ENCODE measurements at places on chromosomes 3 and 15.

DNA sequence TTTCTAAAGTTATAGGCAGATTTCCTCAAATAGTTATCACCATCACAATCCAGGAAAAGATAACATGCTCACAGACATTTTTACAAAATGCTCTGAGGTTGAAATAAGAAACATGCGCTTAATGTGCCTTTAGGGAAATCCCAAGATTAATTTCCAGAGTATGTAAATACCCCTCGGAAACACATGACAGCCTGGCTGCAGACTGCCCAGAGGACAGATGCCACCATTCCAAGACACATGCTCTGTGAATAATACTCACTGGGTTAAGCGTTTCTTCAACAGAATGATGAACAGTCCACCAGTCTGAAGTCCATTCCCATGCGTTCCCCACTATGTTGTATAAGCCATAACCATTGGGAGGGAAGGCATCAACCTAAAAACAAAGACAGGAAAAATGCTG, 56.5 kb downstream of the SUMF1 start:
- no peak for DNase-seq

DNA sequence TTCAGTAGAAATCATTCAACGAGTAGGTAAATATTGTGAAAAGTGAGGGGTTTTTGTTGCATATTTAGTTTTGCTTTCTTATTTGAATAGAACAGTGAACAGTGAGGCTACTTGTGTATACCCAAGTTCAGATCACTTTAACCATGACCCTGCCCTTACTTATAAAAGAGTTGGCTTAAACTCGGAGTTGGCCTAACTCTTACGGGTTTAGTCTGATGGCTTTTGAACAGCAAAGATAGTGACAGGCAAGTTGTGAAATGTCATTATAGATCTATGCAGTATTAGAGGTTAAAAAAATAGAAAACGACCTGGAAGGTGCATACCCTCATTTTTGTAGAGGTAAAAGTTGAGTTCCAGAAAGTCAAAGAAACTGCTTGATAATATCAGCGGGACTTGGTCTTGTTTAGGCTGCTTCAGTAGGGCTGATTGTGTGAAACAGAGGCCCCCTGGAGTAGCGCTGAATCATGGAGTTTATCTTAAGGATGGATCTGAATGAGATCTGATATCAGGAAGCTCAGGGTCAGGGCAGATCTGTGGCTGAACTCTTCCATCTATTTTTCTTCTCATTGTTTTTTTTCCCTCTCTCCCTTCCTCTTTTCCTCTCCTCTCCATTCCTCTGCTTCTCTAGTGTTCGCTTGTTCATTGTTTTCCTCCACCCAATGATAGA, 359.8 kb downstream of the LPP start:
- no peak for DNase-seq

DNA sequence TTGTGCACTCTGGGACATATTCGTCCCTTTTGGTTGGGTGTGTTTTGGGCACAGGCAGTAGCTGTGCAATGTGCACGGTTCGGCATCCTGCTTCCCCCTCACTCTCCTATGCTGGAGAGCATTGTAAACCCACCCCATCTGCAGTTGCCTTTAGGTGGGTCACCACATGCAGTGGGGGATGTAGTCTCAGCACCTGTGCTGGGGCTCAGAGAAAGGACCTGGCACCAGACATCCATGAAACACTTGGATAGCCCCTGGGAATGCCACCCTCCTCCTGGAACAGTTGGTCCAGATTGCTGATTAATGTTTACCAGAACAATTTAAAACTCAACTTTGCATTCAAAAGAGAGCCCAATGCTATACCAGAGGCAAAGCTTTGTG, 123.9 kb upstream of the MEF2A start:
- no peak for DNase-seq

DNA sequence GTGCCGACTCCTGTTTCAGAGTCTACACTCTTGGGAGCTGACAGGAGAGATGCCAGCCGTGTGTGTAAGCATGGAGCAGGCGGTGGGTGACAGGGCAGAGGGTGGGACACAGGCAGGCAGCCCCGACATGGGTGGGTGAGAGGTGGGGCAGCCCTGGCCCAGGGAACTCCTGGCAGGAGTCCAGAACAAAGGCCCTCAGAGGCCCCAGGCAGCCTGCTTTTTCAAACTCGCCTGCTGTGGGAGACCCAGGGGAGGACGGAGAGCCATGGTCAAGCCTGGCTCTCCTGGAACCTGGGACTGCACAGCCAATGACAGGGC, 29.3 kb upstream of the SLC41A3 start:
- no peak for DNase-seq

DNA sequence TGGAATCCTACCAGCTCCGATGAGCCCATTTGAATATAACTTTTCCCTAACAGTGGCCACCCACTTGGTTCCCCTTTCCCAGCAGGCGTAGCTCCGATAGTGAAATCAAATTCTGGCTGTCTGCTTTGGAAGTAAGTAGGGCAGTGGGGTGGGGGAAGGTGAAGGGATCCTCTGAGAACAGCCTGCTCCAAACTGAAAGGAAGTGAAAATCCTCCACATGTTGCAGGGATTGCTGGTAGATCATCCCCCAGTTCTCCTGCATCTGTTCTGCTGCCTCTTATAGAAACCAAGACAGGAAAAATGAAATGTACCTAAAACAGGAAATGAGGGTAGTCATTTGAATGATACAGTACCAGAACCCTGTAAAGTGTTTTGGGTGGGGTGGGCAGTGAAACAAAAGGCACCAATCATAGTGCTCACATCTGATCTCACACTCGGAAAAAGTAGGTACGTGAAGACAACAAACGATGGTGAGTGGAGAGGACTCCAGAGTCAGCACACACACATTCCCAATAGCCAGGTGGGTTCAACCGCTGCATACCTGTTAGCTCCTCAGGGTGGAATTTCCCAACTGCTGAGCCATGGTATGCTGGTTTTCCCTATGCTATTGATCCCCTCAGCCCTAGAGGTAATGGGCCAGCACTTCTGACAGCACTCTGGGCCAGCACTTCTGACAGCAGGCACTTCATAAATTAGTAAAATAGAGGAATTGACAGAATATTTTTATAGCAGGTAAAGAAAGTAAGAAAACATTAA, 304.9 kb upstream of the ADAMTS9 start:
- no peak for DNase-seq

- no peak for DNase-seq
Observed at GRCh38 chr15:96122077-96123027, 208.1 kb upstream of the NR2F2 start.

GRCh38 chr15:52232327-52232726, 41.1 kb upstream of the GNB5 start:
- no peak for DNase-seq

GRCh38 chr3:76582632-76583378, 457.1 kb upstream of the ROBO2 start:
- DNase-seq, result no peak

- DNase-seq, result no peak
Observed at GRCh38 chr15:35327789-35328188, 218.2 kb downstream of the DPH6 start.

DNA sequence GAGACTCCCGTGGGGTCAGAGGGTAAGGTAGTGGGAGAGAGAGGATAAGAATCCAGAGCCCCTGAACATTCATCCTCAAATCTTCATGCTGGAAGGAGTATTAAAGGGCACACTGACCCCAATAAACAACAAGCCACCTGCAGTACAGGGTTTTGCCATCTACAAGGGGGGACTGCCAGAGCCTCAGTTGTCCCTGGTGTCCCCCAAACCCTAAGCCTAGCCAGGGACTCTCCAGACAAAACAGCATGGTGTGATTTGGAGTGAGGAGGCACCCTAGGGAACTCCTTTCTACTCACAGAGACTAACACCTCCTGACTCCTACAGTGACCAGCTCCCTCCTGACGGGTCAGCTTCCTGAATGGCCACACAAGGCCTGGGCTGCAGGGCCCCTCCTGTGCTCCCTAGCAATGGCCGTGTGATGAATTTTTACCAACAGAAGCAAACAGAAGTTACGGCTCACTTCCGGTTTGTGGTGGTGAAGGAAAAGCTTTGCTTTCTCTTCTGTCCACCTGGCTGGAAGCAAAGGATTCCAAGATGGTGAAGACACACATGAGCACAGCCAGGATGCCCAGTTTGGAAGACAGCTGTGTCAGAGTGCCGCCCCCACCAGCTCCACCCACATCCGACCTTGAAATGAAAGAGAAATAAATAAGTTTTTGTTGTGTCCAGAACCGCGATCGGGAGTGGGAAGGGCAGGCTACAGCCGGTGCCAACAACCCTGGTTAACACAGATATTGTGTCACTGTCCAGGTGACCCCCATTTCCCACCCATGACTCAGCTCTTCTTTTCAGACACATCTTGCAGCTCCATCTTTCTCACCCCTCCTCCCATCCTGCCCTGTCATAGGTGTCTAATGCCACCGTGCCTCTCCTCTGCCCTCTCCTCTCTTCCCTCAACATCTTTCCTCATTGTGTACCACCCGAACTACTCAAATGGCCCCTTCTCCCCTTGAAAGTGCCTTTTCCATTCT, 69.6 kb upstream of the ATP13A3 start:
- no peak for DNase-seq

GRCh38 chr15:85045615-85046014, 64.0 kb downstream of the PDE8A start:
- DNase-seq, result no peak

- no peak for DNase-seq
Observed at GRCh38 chr3:147977001-147977400, 567.8 kb downstream of the ZIC1 start.

- DNase-seq, result no peak
Observed at GRCh38 chr15:37885651-37886050, 48.8 kb upstream of the TMCO5A start.

DNA sequence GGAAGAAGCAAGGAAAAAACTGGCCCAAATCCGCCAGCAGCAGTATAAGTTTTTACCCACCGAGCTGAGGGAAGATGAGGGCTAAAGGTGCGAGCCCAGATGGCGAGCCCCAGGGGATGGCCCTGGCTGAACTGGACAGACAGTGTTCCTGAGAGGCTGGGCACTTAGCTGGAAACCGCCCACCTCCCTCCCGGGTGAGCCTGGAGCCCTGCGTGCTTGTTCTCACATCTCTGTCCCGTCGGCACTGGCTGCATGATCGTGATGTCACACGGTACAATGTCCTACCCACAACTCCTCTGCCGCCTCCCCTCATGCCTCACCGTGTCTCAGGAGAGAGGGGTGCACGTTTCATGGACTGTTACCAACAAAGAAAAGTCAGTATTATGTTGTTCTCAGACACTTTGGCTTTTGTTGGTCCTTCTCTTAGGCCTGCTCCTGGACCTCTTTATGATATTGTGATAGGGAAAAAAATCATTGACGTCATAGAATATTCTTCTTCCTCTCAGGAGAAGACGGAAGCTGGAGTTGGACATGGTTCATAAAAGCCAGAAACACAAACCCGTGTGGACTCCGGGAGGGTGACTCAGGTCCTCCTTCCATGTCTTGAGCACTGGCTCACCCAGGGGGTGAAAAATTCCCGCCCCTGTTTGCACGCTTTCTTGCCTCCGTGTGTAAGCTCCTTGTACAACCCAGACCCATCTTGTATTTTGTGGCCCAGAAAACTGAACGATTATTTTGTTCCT, 201.8 kb upstream of the TPM1 start:
- DNase-seq, result no peak

All from stimulated activated CD8-positive, alpha-beta memory T cell treated with anti-CD3 and anti-CD28 coated beads, Interleukin-7, amount 100 ng/mL, for 24 hours (primary cell).